ENCODE measurements at places on chromosomes 7 and 10. TPM values are rescaled to one million over a fixed set of nuclear protein-coding genes. Genes with fewer than 3 reads are reported as not detected.

SEMA3A gene
- 0.14 TPM for total RNA-seq

RHBDD2 gene
- total RNA-seq = 49.2 TPM

DNA sequence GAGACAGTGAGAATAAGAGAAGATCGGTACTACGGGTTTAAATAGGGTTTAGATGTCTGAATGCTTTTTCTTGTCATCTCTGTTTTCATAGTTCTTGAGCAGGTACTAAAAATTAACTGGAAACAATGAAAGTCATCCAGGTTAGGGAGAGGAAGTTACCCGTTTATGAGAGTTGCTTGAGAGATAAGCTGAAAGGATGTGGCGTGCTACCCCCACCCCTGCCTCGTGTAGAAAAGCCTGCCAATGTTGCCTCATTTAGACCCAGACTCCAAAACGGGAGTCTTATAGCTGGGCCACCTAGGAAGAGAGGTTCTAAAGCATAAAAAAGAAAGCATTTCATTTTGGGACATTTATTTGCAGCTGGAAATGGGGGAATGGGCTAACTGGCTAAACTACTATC, 10.2 kb downstream of the AKR1C4 start:
- DNase-seq = no peak

GRCh38 chr7:142053988-142054387, 57.5 kb upstream of the MGAM2 start:
- DNase-seq = peak; percentile 34

- DNase-seq = no peak
Observed at GRCh38 chr7:104767826-104768536, 246.0 kb upstream of the KMT2E start.

DNA sequence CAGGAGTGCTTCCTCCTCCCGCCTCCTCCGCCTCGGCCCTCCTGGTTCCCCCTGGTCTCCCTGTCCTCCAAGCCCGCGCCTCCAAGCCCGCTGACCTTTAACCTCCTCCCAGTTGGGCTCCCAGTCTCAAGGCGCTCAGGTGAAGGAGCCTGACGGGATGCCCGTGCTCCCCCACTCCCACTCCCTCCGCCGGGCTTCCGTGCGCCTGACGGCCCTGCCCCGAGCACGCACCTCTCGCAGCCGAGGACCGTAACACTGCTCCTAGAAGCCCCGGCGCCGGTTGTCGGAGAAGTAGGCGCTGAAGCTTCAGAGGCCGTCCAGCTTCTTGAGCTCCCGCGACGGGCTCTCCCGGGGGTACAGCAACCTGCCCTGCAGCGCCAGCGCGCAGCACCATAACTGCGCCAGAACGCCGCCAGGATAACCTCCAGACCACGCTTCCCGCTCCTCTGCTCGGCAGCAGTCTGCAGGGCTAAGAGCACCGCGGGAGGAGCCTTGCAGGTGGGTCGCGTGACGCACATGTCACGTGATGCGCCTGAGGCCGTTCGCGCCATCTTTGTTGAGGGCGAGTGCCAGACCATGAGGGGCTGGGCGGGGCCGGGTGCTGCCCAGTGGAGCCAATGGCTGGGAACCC, 71.0 kb upstream of the ZNF479 start:
- DNase-seq = no peak

GRCh38 chr7:8437606-8438005, 4.2 kb downstream of the NXPH1 start:
- no peak for DNase-seq
